ELR (cell line): ENCODE measurements at places on chromosomes 11 and 22.

DNA sequence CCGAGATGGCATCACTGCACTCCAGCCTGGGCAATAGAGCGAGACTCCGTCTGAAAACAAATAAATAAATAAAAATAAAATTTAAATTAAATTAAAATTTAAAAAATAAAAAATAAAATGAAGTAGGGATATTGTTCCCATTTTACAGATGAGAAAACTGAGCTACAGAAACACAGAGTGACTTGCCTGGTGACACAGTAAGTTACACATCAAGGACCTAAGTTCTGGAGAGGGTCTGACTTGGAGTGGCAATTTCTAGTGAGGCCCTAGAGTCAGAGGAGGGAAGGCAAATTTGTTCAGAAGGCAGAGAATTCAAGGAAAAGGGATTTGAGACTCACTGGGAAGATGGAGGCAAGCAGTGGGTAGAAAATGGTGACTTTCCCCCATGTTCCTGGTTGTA, 2.0 kb downstream of the SCGB1A1 start:
- DNase-seq, result no peak

DNA sequence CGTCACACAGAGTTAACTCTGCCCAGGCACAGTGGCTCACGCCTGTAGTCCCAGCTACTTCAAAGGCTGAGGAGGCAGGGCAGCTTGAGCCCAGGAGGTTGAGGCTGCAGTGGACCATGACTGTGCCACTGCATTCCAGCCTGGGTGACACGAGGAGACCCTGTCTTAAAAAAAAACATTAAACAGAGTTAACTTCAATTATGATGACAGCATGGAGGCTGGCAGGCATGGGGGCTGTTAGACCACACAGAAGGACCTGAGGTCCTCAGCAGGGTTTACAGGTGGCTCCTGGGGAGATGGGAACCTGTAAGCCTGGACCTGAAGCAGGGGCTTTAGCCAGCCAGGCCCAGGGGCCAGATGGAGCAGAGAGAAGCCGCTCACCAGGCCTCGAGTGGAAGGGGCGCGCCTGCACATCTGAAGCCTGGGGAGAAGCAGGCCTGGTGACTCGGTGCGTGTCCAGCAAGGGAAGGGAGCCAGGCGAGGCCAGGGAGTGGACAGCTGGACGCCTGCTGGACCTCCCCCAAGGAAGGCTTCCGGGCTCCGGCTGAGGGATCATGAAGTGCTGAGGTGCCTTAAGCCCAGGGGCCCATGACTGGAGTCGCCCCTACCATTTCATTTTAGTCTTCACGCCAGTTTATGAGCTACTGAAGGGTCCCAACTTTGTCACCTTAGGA, 25.3 kb downstream of the RPUSD4 start:
- DNase-seq, result no peak

GRCh38 chr22:37823134-37823985, at the start of gene GALR3:
Gene GALR3, plus strand, starts transcription at chr22:37823382. Its CDS starts 25 bp downstream, at chr22:37823407.
- no peak for DNase-seq

- DNase-seq, result no peak
Observed at GRCh38 chr11:29231586-29231985, 785.2 kb downstream of the KCNA4 start.

DNA sequence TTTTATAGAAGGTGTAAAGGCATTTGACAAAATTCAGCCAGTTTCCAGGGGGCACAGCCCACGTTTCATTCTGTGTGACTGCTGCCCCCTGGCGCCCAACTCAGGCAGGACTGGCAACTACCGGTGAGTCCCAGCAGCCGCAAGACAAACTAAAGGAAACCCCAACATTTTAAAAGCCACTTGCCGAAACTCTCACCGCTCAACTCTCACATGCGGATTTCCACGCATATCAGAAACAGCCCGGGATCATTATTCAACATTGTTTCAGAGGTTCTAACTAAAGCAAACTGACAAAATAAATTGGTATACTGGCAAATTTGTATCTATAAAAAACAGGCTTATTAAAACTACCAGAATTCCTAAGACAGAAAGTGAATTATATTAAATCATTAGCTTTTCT, 48.2 kb downstream of the MORC2 start:
- DNase-seq, result peak; percentile 79

- no peak for DNase-seq
Observed at GRCh38 chr11:29507376-29507775, 509.5 kb downstream of the KCNA4 start.

- no peak for DNase-seq
Observed at GRCh38 chr22:43207849-43208702, 21.1 kb upstream of the TTLL12 start.

- DNase-seq, result no peak
Observed at GRCh38 chr22:42363892-42364291, 68.3 kb downstream of the NFAM1 start.

DNA sequence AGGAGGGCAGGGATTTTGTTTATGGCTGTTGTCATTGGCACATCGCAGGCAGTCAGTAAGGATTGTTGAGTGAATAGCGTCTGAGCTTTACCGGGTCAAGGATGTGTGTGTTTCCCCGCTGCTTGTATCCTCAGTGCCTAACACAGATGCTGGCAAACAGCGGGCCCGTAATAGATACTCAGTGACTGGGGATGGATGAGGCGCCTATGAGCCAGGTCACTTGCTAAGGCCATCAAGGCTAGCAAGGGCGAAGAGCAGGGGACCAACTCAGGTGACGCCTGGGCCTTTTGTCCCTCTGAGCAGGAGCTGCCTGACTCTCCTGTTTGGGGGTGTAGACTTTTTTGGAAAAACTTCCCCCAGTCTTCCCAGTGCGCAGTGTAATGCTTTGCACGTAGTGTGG, 118.1 kb downstream of the HIPK3 start:
- no peak for DNase-seq

DNA sequence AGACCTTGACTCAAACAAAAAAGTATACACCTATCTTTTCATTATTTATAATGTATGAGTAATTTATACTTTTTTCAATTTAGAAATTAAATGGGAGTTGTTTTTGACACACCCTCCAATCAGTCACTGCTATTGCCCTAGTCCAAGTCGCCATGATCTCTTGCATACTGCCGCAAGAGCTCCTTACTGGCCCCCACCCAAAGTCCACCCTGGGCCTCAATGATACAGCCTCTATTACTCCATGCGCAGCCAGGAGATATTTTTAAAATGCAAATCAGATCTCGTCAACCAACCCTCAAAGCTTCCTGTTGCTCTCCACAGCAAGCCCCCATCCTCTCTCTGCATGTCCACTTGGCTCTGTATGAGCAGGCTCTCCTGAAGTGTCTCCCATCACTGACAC, 12.8 kb upstream of the LMO1 start:
- DNase-seq, result no peak

DNA sequence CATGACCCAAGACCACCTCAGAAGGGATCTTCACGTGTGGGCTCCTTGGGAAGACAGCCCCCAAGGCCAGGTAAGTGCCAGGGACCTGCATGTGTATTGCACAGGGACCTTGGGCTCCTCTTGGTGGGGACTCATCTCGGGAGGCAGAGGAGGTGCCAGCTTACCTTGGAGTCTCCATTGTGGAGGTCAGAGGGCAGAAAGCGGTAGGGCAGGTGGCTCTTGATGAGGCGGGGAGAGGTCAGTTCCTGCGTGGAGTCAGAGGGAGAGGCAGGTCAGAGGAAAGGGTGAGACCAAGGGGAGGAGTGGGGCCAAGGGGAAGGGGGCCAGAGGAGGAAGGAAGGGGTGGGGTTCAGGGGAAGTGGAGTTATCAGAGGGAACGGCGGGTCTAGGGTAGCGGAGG, 22.5 kb downstream of the SULT4A1 start:
- no peak for DNase-seq

- peak; percentile 90 for DNase-seq
Observed at GRCh38 chr11:22875869-22876473, 15.7 kb upstream of the CCDC179 start.

DNA sequence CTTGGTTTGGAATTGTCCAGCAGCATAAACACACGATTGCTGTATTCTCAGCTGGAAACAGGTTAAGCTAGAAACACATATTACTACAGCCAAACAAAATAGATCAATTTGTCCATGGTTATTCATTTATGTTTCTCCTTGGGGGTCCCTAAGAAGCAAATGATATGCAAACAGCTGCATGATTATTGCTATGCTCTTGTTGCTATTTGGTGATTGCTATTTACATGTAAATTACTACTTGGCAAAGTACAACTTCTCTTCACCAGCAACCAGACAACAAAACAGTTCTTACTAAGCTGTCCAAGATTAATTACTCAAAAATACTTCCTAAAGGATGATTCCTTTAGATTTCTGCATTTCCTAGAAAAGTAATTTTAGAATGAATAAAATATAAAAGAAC, 567.9 kb upstream of the ARHGAP42 start:
- no peak for DNase-seq

- no peak for DNase-seq
Observed at GRCh38 chr22:35089139-35089538, 23.2 kb downstream of the ISX start.

DNA sequence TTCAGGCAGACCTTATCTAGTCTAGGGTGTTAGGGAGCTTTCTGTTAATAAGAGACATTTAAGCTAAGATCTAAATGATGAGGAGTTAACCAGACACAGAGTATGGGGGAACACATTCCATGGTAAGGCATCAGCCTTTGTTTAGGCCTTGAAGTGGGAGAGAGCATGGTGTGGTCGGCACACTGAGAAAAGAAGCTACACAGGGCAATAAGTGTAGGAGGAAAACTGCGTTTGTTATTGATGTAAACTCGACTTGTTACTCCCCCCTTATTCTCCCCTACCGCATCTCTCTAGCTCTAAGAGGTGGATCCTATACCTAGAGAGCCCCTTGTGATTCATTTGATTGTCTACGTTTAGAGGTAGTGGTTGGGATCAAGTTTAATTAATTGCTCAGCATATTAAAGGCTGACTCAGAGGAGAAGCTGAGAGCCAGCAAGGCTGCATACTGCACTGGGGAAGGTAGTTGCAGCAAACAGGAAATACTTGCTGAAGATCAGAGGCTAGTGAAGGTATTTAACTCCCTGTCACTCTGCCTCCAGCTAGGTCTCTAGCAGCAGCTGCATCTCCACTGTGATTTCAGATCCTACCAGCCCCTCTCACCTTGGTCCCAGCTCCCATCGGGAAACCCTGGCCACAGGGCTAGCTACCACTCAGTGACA, 86.8 kb upstream of the TEAD1 start:
- DNase-seq, result peak; percentile 75
